ENCODE measurements at places on chromosomes 11 and 22.

DNA sequence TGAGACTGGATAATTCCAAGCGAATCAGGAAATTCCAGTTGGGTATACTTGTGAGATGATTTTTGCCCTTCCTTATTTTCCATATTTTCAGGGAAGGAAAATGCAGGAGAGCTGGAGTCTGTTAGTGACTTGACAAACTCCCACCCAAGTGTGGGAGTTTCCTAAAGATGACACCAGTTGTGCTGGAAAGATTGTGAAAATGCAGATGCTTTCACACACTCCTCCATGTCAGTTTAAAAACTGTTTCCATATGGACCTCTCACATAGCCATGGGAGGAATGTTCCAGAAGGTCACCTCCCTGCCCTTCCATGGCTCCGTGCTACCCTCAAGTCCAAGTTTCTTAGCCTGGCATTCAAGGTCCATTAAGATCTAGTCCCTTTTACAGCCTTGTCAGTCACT lies 350.7 kb upstream of the NARS2 start:
- no peak for DNase-seq

- no peak for DNase-seq
These were observed 15.8 kb upstream of the SLCO2B1 start for GRCh38 chr11:75135021-75135650.

- DNase-seq, result no peak
These were observed 99.2 kb upstream of the B3GAT1 start for GRCh38 chr11:134511255-134511654.

DNA sequence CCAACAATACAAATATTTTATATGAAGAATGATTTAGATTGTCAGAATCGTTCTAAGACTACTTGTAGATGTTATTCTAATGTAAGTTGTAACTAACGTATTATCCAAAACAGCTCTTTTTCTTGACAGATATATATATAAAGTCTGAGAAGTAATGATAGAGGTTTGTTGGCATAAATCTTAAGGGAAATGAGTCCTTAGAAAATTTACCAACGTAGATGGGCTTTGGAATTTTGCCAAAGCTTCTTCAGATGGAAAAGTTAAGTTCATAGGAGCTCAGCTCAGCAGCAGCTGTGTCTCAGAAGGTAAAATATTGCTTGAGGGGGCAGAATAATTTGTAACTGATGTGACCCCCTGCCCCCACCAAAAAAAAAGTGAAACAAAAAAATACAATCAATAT lies 66.7 kb downstream of the BID start:
- no peak for DNase-seq

GRCh38 chr11:85970593-85970992 lies 98.3 kb downstream of the PICALM start:
- DNase-seq, result no peak
